ENCODE measurements at places on chromosomes 7 and 10.

GRCh38 chr7:2060701-2061100 lies 172.0 kb downstream of the MAD1L1 start:
- DNase-seq, result no peak

DNA sequence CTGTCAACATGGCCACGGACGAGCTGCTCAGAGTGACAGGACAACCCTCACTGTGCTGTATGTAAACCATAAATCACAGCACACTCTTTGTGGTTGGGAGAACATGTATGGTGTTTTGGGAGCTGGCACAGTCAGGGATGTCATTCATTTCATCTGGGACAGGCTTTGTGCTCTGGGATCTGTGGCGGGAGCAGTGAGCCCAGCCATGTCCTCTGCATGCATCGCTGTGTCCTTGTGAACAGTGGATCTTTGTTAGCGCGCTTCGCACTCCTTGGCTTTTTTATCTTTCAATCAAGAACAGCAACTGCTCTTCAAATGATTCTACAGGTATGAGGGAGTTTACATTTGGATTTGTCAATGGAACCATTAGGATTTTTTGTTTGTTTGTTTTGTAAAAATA lies 7.1 kb downstream of the CCM2 start:
- no peak for DNase-seq

DNA sequence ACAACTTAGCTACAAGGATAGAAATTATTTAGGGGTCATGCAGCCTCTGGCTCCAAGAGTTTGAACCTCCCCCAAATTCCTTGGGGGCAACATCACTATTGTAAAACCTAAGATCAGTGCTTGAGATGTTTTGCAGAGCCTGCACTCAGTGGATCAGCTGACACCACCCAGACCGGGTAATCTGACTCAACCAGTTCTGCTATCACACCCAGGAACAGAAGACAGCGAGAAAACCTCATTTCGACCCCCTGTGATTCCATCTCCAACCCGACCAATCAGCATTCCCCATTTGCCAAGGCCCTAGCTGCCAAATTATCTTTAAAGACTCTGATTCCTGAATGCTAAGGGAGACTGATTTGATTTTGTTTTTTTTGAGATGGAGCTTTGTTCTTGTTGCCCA lies 5.2 kb downstream of the TACR2 start:
- no peak for DNase-seq

- DNase-seq, result no peak
Observed at GRCh38 chr7:131341690-131342089, 14.0 kb downstream of the MKLN1 start.

DNA sequence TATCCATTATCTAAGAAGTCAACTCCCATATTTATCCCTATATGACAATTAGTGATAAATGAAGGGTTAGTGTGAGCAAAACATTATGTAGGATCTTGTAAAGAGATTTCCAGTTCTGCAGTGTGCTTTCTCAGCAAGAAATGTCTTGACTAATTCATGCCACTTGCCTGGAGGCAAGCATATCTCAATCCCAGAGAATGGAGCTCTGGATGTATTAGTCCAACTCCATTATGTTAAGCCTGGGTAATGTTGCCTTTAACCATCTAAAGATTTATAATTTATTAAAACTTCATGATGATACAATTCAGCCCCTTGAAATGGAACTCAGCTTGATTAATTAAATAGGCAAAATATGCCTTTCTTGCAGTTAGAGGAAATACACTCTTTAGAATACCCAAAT lies 1079.9 kb upstream of the LRRTM3 start:
- DNase-seq, result no peak

DNA sequence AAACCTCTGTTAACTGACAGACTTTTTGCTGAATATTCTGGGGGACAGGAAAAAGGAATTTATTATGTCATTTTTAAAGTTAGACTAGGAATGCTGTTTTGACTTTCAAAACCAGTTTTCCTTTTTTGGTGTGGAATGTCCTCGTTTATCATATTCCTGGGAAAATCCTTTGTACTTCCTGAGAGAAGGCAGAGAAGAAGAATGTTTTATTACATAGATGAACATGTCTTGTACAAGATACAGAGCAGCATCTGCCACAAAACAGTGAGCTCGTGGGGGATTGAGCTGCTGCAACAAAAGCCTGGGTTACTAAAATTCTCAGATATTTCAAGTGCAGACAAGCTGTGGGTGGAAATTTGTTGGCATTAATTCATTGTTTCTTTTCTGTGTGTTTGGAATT lies 20.2 kb downstream of the MCU start:
- DNase-seq, result no peak

DNA sequence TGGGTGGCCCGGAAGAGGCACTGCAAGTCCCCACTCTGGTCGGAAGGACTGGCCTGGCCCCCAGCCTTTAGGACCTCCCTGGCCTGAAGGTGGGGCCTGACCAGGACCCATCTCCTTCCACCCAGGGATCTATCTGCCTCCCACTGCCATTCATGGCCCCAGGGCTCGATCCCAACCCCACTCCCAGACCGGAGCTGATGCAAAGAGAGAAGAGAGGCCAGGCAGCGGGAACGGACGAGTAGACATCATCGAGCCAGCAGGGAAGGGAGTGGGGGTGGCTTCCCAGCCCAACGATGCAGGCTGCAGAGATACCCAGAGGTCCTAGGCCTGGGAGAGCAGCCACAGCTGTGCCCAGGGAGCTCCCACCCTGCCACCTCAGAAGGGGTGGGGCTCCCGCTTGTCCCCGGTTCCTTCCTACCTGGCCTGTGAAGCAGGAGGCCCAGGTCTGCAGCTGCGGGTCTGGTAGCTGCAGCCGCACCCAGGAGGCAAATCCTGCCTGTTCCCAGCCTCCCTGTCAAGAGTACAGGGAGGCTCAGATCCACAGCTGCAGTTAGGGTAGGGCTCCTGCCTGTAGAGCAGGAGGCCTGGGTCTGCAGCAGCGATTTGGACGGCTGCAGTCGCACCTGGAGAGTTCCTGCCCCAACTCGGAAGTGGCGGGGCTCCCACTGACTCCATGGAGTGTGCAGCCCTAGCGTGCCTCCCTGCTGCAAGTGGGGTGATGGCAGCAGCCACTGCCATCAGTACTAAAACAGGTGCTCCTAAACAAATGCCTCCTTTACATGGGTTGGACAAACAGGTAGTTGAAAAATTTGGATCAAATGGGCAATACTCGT lies 1151.0 kb upstream of the PHF14 start:
- no peak for DNase-seq

DNA sequence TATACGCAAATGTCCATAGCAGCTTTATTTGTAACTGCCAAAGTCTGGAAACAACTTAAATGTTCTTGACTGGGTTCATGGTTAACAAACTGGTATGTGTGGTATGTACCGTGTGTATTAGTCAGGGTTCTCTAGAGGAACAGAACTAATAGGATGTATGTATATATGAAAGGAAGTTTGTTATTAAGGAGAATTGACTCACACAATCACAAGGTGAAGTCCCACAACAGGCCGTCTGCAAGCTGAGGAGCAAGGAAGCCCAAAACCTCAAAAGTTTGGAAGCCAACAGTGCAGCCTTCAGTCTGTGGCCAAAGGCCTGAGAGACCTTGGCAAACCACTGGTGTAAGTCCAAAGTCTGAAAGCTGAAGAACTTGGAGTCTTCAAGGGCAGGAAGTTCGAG lies 66.8 kb downstream of the TMEM168 start:
- DNase-seq, result no peak

- DNase-seq, result no peak
Observed at GRCh38 chr10:114516356-114516755, 112.1 kb upstream of the AFAP1L2 start.

- DNase-seq, result no peak
Observed at GRCh38 chr7:5476001-5476400, 52.4 kb upstream of the TNRC18 start.

GRCh38 chr7:61576-62360 lies 130.6 kb upstream of the FAM20C start:
- DNase-seq, result no peak

GRCh38 chr10:89245802-89246201 lies 5.8 kb downstream of the LIPA start:
- DNase-seq, result peak; percentile 58

DNA sequence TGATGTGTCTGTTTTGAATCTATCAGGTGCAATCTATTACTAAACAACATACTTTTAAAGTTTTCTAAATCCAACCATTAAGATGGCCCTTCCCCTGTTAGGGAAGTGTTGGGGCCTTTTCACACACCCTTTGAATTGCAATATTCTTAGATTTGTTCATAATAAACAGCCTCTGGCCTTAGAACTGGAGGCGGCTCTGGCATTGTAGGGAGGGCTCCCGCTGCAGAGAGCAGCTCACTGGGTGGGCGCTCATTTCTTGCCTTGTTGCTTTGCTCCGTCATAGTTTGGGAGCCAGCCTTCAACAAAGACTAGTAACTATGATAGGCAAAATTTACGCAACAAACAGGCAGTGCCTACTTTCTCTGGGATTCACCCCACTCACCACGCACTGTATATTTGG lies 4.2 kb upstream of the HOXA10 start:
- DNase-seq, result no peak

GRCh38 chr7:101943889-101944600 lies 126.6 kb downstream of the CUX1 start:
- DNase-seq, result no peak

All from GM13976 (cell line).